Stomach (tissue), 19 donors: ENCODE measurements at places on chromosomes 5 and 9. TPM values are rescaled to one million over a fixed set of nuclear protein-coding genes. Genes with fewer than 3 reads are reported as not detected.

GRCh38 chr9:124489222-124489621 lies 18.0 kb downstream of the NR5A1 start:
- no peak for DNase-seq
- peaks cover 88% of the 10 kb centered on the region for H3K27me3 ChIP-seq
- no peaks in the 10 kb centered on the region for H3K36me3 ChIP-seq
- no peak overlapping the region for H3K4me3 ChIP-seq
- H3K4me1 ChIP-seq: peaks cover 3% of the 10 kb centered on the region

IL7R gene
- total RNA-seq: 124 TPM

GRCh38 chr5:93532370-93532769 lies 48.6 kb downstream of the NR2F1-AS1 start:
- peak overlapping the region; percentile 60 for H3K27ac ChIP-seq
- no peak overlapping the region for H3K4me3 ChIP-seq
- no peaks in the 10 kb centered on the region for H3K27me3 ChIP-seq
- DNase-seq: peak; percentile 82

DNA sequence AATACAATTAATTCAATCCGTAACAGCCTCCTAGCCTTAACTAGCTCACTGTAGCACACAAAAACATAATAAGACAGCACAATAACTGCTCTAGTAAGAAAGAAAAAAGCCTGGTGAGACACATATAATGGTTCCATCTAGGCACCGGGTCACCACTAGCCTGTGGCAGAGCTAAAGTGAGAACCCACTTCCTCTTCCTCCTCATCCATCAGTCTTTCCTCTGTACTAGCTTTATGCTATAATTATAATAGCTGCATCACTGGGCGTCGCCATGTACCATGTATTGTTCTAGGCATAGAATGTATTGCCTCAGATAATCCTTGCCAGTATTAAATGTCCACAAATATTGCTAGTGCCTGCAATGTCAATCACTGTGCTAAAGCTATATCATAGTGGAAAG lies 23.1 kb downstream of the ADRB2 start:
- H3K4me3 ChIP-seq: no peak overlapping the region
- peaks cover 25% of the 10 kb centered on the region for H3K4me1 ChIP-seq
- H3K27me3 ChIP-seq: no peaks in the 10 kb centered on the region
- DNase-seq: no peak
- no peak overlapping the region for H3K27ac ChIP-seq

DNA sequence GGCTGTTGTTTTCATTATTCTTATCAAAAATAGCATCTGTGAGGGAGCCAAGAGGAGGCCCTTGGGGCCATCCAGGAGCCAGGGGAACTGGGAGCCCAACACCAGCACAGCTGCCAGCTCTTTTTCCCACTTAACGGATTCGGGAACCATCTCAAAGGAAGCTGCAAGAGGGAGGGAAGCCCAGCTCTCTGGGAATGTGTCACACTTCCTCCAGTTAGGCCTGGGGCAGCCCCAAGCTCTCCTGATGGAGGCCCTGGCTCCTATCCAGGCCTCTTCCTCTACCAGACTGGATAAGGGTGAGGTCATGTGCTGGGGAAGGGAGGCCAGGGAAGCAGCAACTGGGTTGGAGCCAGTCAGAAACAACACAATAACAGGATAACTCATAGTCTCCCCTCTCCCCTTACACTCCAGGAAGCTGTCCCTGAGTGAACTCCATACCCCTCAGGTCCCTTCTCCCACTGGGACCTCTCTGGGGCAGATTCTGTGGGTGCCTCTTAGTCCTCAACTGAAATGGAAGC lies 12.7 kb downstream of the CSF2 start:
- no peaks in the 10 kb centered on the region for H3K27me3 ChIP-seq
- H3K36me3 ChIP-seq: no peaks in the 10 kb centered on the region
- DNase-seq: peak; percentile 74
- no peaks in the 10 kb centered on the region for H3K4me1 ChIP-seq
- no peak overlapping the region for H3K27ac ChIP-seq

GRCh38 chr9:134374301-134375010 lies 48.2 kb downstream of the RXRA start:
- H3K4me3 ChIP-seq: no peak overlapping the region
- H3K27ac ChIP-seq: peak overlapping the region; percentile 82
- no peaks in the 10 kb centered on the region for H3K36me3 ChIP-seq
- H3K27me3 ChIP-seq: no peaks in the 10 kb centered on the region
- H3K4me1 ChIP-seq: peaks cover 100% of the 10 kb centered on the region

DNA sequence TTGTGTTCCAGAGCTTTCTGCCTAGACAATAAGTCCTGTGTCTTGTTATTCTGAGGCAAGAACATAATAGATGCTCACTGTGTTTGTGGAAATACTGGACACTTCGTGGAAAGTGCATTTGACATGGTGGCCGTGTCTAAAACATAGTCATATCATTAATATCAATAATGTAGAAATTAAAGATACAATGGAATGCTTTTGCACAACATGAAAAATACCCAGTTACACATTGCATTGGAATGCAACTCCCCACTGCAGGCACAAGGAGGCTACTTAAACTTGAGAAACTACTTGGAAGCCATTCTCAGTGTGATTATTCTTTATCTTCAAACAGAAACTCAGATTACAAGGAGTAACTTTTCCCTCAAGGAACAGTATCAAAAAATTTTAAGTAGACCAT lies 145.3 kb upstream of the ZNF462 start:
- no peak for DNase-seq
- no peaks in the 10 kb centered on the region for H3K36me3 ChIP-seq
- no peaks in the 10 kb centered on the region for H3K27me3 ChIP-seq

DNA sequence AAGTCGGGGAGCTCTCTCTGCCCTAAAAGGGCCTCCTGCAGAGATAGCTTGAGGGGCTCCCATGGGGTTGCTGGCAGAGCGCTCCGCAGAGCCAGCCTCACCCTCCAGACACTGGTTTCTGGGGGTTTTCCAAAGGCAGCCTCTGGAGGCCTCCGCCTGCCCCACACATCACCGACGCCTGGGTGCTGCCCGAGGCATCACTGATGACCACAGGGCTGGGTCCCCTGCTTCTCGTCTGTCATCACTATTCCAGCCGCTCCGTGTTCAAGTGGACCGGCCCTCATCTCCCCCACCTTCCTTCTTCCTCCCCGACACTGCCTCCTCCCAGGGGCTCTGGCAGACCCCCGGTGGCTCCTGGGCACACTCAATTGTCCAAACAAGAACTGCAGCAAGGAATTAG lies 64.1 kb upstream of the IRX4 start:
- H3K4me1 ChIP-seq: no peaks in the 10 kb centered on the region
- H3K27me3 ChIP-seq: peaks cover 13% of the 10 kb centered on the region
- H3K27ac ChIP-seq: no peak overlapping the region
- no peaks in the 10 kb centered on the region for H3K36me3 ChIP-seq

ZNF366 gene
- total RNA-seq: 4.9 TPM

- H3K4me3 ChIP-seq: no peak overlapping the region
- no peaks in the 10 kb centered on the region for H3K27me3 ChIP-seq
- H3K27ac ChIP-seq: no peak overlapping the region
- H3K4me1 ChIP-seq: no peaks in the 10 kb centered on the region
Observed at GRCh38 chr5:155076379-155076778, 62.8 kb downstream of the KIF4B start.

GRCh38 chr5:89216606-89217005 lies 333.6 kb upstream of the MEF2C start:
- H3K27ac ChIP-seq: no peak overlapping the region
- no peak overlapping the region for H3K4me3 ChIP-seq
- no peak for DNase-seq
- no peaks in the 10 kb centered on the region for H3K36me3 ChIP-seq

- no peak for DNase-seq
- H3K27ac ChIP-seq: no peak overlapping the region
- H3K4me3 ChIP-seq: no peak overlapping the region
- H3K36me3 ChIP-seq: peaks cover 100% of the 10 kb centered on the region
Observed at GRCh38 chr5:151132963-151133362, 24.6 kb downstream of the ANXA6 start.

WDR38 gene
- not detected for total RNA-seq

INSL4 gene
- total RNA-seq: not detected

GRCh38 chr5:137492331-137492730 lies 6.8 kb downstream of the SPOCK1 start:
- H3K36me3 ChIP-seq: no peaks in the 10 kb centered on the region
- no peak overlapping the region for H3K27ac ChIP-seq
- H3K27me3 ChIP-seq: peaks cover under 1% of the 10 kb centered on the region
- H3K4me1 ChIP-seq: no peaks in the 10 kb centered on the region
- DNase-seq: no peak
- no peak overlapping the region for H3K4me3 ChIP-seq

DNA sequence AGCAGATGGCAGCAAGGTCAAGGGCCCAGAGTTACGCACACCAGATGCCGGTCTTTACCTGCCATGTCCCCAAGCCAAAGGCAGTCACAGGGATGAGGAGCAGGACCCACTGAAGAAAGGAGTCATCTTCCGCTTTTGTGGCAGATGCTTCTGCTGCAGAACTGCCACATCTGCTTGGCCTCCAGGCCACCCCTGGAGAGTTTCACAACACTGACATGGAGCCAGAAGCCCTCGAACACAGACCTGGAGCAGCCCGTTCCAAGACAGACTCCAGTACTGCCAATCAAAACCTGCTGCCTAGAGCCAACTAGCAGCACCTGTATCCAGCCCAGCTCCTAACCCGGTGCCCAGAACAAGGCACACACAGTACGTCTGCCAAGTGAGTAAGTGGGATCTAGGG lies 1.5 kb downstream of the SURF1 start:
- no peak for DNase-seq
- no peak overlapping the region for H3K27ac ChIP-seq
- peaks cover 38% of the 10 kb centered on the region for H3K36me3 ChIP-seq
- peaks cover 28% of the 10 kb centered on the region for H3K4me1 ChIP-seq

DNA sequence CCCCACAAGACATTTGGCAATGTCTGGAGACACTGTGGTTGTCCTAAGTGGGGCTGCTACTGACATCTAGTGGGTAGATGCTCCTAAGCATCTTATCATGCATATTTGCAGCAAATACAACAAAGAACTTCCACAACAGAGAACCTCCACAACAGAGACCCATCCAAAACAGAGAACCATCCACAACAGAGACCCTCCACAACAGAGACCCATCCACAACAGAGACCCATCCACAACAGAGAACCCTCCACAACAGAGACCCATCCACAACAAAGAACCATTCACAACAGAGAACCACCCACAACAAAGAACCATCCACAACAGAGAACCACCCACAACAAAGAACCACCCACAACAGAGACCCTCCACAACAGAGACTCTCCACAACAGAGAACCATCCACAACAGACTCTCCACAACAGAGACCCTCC lies 32.8 kb downstream of the ARPC5L start:
- H3K36me3 ChIP-seq: peaks cover 94% of the 10 kb centered on the region
- H3K4me3 ChIP-seq: no peak overlapping the region
- no peak overlapping the region for H3K27ac ChIP-seq
- no peaks in the 10 kb centered on the region for H3K4me1 ChIP-seq
- H3K27me3 ChIP-seq: no peaks in the 10 kb centered on the region

DNA sequence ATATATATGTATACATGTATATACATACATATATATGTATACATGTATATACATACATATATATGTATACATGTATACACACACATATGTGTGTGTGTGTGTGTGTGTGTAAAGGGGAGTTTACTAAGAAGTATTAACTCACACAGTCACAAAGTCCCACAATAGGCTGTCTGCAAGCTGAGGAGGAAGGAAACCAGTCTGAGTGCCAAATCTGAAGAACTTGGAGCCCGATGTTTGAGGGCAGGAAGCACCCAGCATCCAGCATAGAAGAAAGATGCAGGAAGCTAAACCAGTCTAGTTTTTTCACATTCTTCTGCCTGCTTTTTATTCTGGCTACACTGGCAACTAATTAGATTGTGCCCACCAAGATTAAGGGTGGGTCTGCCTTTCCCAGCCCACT lies 591.5 kb downstream of the PRR16 start:
- DNase-seq: no peak
- no peaks in the 10 kb centered on the region for H3K36me3 ChIP-seq
- no peak overlapping the region for H3K4me3 ChIP-seq
- no peaks in the 10 kb centered on the region for H3K4me1 ChIP-seq
- H3K27me3 ChIP-seq: no peaks in the 10 kb centered on the region
- H3K27ac ChIP-seq: no peak overlapping the region

DNA sequence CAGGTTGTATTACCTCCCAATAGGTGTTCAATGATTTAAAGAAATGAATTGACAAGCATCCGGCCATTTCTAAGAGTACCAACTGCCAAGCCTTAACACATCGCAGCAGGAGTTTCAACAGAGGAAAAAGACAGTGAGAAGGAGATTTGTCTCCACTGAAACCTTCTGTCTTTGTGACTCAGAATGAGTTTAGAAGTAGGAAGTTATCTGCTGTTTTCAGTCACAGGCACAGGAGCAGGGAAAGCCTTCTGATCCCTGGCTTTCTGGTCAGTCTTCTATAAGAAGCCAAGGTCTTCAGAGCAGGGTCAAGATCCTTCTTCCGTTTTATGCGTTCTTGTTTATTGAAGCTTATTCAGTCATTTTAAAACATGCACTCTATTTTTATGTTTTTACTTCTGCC lies 390.7 kb upstream of the PCSK5 start:
- H3K4me1 ChIP-seq: no peaks in the 10 kb centered on the region
- no peak overlapping the region for H3K27ac ChIP-seq
- no peaks in the 10 kb centered on the region for H3K27me3 ChIP-seq
- H3K36me3 ChIP-seq: no peaks in the 10 kb centered on the region

DNA sequence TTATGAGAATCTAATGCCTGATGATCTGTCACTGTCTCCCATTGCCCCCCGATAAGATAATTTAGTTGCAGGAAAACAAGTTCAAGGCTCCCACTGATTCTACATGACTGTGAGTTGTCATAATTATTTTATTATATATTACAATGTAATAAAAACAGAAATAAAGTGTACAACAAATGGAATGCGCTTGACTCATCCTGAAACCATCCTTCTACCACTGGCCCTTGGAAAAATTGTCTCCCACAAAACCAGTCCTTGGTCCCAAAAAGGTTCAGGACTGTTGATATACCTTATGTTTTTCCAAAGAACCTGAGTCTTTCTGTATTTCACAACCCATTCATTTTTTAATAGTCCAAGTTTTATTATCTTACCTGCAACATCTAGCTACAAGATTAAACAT lies 403.5 kb downstream of the TAF11L14 start:
- H3K27me3 ChIP-seq: no peaks in the 10 kb centered on the region
- no peak overlapping the region for H3K4me3 ChIP-seq
- H3K4me1 ChIP-seq: no peaks in the 10 kb centered on the region
- DNase-seq: no peak

SLC27A6 gene
- 2.8 TPM for total RNA-seq

GRCh38 chr9:89461265-89461664 lies 36.6 kb downstream of the SEMA4D start:
- H3K36me3 ChIP-seq: no peaks in the 10 kb centered on the region
- H3K27me3 ChIP-seq: no peaks in the 10 kb centered on the region
- DNase-seq: no peak
- H3K4me3 ChIP-seq: no peak overlapping the region

CDC20B gene
- total RNA-seq: not detected

GRCh38 chr5:174514325-174514724 lies 210.1 kb upstream of the MSX2 start:
- no peaks in the 10 kb centered on the region for H3K36me3 ChIP-seq
- no peak overlapping the region for H3K27ac ChIP-seq
- H3K4me3 ChIP-seq: no peak overlapping the region
- H3K4me1 ChIP-seq: no peaks in the 10 kb centered on the region

NPR2 gene
- total RNA-seq: 7.9 TPM
